ENCODE measurements at places on chromosomes 3 and 15.

DNA sequence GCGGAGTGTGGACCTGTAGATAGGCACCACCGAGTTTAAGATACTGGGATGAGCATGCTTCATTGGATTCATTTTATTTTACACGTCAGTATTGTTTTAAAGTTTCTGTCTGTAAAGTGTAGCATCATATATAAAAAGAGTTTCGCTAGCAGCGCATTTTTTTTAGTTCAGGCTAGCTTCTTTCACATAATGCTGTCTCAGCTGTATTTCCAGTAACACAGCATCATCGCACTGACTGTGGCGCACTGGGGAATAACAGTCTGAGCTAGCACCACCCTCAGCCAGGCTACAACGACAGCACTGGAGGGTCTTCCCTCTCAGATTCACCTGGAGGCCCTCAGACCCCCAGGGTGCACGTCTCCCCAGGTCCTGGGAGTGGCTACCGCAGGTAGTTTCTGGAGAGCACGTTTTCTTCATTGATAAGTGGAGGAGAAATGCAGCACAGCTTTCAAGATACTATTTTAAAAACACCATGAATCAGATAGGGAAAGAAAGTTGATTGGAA lies 29.5 kb downstream of the SYNM start:
- no peak for DNase-seq

DNA sequence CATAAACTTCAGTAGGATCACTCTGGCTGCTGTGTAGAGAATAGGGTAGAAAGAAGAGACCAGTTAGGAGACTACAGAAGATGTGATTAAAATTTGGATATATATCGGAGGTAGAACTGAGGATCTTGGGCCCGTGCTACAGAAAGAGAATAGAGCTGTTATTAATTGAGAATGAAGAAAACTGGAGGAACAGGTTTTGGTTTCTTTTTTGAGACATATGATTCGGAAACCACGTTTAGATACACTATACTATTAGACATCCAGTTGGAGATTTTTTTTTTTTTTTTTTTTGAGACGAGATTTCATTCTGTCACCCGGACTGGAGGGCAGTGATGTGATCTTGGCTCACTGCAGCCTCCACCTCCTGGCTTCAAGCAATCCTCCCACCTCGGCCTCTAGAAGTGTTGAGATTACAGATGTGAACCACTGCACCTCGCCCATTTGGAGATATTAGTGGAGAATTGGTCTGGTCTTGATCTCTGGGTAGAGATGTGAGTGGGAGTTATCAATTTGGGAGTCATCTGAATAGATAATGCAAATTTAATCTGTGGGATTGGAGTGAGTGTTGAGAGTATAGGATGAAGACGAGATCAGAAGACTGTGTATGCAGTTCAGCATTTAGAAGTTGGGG lies 50.9 kb downstream of the TCF12 start:
- no peak for DNase-seq

DNA sequence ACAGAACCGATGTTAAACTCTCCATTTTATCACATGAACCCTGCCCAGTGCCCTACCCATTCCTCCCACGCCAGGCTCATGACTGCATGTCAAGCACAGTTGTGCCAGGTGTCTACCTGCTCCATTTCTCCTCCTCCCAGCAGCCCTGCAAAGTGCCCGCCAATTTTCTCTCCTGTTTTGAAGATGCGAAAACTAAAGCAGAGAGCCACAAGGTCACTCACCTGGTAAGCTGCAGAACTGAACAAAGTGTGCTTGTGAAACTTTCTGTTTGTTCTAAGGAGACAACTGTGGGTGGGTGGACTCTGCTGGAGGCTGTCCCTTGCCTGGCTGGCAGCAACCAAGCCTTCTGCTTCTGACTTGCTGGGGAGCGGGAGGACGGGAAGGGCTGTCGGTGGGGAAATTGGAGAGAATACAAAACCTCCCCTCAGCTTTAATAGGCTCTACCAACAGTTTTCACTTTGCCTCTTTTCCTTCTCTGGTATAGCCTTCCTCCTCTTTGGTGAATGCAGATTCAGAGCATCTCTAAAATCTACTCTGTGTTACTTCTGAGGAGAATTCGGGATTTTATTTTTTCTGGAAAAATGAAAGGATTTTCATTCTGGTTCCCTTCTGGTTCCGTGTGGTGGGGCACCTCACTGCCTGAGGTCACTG lies 23.0 kb downstream of the LIMD1 start:
- DNase-seq, result no peak

- no peak for DNase-seq
These were observed 12.4 kb downstream of the LAMP3 start for GRCh38 chr3:183149915-183150750.

GRCh38 chr15:64285150-64285549 lies 70.8 kb downstream of the CSNK1G1 start:
- DNase-seq, result no peak

DNA sequence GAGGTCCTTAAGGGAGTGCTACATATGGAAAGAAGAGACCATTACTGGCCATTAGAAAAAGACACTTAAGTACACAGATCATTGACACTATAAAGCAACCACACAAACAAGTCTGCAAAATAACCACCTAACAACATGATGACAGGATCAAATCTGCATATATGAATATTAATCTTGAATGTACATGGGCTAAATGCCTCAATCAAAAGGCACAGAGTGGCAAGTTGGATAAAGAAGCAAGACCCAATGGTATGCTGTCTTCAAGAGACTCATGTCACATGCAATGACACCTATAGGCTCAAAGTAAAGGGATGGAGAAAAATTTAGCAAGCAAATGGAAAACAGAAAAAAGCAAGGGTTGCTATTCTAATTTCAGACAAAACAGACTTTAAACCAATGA lies 28.4 kb upstream of the CCNL1 start:
- no peak for DNase-seq

DNA sequence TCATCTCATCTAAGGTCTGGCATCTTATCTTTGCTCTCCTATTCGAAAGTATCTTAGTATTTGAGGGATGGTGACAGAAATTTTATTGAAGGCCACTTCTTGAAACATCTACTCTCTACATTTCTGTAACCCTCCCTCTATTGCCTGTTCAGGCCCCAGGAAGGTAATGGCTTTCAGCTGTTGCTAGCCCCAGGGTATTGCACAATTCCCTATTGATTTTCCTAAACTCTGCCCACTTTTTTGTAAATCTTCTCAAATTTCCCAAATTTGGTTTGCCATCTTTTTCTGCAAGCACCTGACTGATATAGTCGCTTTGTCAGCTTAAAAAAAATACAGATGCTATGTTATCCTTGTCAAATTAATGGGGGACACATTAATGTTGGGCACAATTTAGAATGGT lies 242.1 kb downstream of the RAP2B start:
- DNase-seq, result no peak

- peak; percentile 77 for DNase-seq
These were observed 801 bp downstream of the ARHGAP31 start for GRCh38 chr3:119294696-119295671.

DNA sequence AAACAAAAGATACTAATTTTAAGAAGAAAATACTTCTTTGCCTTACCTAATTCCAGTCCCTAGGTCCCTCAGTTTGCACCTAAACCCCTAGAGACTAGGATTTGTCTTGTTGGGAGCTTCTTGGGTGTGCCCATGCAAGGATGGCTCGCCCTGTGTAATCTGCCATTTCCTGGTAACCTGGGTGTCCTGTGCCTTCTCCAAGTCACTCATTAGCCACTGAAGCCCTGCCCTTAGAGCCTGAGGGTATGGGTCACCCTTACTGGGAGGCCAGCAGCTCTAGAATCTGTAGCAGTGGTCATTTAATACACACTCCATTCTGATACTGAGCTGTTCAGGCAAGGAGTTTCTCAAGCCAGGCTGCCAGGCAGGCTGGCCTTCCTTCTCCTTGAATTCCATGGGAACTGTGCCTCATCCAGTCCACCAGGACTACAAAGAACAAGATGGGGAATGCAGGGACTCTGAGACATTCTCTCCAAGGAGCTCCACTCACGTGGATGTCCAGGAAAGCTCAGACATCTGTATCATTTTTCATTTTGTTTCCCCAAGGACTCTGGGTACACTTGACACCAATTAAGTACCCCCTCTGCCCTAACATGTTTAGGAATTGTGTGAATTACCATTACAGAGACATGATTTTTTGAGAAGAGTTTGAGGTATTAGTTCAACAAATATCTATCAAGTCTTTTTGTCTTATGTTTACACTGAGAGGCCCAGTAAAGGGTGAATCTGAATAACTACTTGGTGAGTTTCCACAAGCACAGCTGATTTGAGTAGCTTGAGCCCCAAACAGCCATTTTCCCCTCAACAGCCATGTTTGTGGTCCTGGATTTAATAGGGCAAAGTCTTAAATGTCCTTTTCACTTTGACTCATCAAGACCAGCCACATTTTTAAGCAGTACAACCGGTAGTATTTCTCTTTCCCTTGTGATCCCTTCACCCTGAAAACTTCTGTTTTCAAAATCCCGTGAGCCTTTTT lies 52.6 kb downstream of the ARNT2 start:
- no peak for DNase-seq
